ENCODE measurements at places on chromosomes 3 and 15.

DNA sequence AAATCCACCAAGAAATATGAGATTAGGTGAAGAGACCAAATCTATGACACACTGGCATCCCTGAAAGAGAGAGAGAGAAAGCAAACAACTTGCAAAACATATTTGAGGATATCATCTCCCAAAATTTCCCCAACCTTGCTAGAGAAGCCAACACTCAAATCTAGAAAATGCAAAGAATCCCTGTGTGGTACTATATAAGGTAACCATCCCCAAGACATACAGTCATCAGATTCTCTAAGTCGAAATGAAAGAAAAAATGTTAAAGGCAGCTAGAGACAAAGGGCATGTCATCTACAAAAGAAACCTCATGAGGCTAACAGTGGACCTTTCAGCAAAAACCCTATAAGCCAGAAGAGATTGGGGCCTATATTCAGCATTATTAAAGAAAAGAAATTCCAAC lies 622.1 kb upstream of the LMCD1 start:
- DNase-seq = no peak

- no peak for DNase-seq
Observed at GRCh38 chr3:13832130-13832529, 47.7 kb downstream of the WNT7A start.

DNA sequence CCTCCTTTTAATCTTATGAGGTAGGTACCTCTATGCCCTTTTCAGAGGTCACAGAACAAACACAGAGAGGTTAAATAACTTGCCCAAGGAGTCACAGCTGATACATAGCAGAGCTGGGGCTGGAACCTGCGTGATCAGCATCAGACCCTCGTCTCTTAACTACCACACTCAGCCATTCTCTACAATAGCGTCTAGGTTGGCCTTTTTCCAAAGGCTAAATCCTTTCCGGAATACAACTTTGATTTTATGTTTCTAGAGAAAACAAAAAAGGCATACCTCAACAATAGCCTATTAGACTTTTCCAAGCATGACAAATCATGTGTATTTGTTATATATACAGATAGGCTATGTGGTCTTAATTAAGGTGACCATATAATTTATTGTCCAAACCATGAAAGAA lies 187.2 kb downstream of the RORA start:
- no peak for DNase-seq

DNA sequence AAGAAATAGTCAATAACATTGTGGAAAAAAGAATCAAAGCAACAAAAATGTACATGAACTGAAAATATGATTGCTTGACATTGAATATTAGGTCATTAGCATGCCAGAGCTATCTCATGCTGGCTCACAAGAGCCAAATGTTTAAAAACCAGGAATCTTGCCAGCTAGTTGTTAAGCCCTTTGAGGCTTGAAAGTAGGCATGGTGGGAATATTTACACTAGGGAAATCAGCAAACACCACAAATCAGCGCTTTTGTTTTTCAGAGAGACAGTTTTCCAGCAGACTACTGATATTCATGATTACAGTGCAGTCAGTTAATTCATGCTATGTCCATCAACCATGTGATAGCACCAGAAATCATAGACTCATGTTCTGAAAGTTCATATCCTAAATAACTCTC lies 144.8 kb downstream of the ARPP21 start:
- no peak for DNase-seq

GRCh38 chr15:71112429-71112828 lies 2.8 kb upstream of the THSD4 start:
- no peak for DNase-seq

- DNase-seq = no peak
Observed at GRCh38 chr15:71893691-71894090, 83.3 kb downstream of the NR2E3 start.

Measured in stimulated activated CD8-positive, alpha-beta memory T cell treated with anti-CD3 and anti-CD28 coated beads, Interleukin-15, amount 100 ng/mL, for 4 hours (primary cell).